Right renal pelvis (tissue), 4 donors: ENCODE measurements at places on chromosomes 5 and 9. TPM values are rescaled to one million over a fixed set of nuclear protein-coding genes. Genes with fewer than 3 reads are reported as not detected.

Gene CD72
- polyA plus RNA-seq, result 3.3 TPM

Gene TXNDC8
- not detected for polyA plus RNA-seq

Gene STK32A
- polyA plus RNA-seq, result 11.3 TPM

Gene GPR151
- polyA plus RNA-seq, result not detected

Gene CRHBP
- 27.4 TPM for polyA plus RNA-seq

Gene FBXL7
- 25.9 TPM for polyA plus RNA-seq

GRCh38 chr9:128145536-128145935, 3.7 kb upstream of the LCN2 start:
- no peak for DNase-seq

DNA sequence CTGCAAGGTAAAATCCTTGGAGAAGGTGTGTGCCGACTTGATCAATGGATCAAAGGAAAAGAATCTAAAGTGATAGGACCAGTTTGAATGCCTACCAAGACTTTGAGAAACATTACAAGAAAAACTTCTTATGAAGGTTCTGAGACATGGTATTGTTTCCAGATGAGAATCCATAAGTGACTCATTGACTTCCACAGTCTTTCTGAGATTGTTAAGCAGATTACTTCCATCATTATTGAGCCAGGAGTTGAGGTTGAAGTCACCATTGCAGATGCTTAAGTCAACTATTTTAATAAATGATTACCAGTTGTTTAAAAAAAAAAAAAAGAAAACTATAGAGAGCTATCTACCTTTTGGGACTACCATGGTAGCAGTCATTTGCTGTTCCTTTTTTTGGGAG, 7.0 kb downstream of the LNPEP start:
- DNase-seq, result no peak

- peak; percentile 43 for DNase-seq
These were observed 144.4 kb downstream of the NSG2 start for GRCh38 chr5:174189654-174190541.

- no peak for DNase-seq
These were observed 3.2 kb upstream of the SMIM32 start for GRCh38 chr5:136195971-136196820.

DNA sequence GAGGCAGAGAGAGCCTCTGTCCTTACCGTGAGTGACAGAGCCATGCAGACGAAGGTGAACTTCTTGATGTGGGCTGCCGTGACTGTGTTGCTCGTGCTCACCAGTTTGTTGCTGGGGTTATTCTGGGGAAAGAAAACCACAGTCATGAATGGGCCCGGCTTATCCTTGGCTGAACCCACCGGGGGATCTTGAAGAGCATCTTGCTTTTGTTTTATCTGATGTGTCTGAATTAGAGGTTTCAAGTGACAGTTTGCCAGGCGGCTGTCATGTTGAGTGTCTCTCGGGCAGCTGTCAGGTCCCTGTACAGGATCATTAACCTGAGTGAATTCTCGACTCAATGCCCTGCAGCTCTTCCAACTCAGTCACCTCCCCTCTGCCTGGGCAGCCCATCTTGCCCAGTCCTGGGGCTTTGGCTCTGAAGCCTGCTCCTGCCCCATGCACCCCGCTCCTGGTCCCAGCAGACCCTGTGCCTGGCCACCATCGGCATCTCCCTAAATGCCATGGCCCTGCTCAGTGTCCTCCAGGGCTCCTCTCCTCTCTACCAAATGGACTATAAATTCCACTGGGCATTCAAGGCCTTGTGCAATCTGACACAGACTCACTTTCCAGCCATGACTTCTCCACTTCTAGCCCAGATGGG, 77.4 kb downstream of the OTULIN start:
- DNase-seq, result no peak

GRCh38 chr5:96753017-96753397, 54.7 kb downstream of the ERAP1 start:
- no peak for DNase-seq

DNA sequence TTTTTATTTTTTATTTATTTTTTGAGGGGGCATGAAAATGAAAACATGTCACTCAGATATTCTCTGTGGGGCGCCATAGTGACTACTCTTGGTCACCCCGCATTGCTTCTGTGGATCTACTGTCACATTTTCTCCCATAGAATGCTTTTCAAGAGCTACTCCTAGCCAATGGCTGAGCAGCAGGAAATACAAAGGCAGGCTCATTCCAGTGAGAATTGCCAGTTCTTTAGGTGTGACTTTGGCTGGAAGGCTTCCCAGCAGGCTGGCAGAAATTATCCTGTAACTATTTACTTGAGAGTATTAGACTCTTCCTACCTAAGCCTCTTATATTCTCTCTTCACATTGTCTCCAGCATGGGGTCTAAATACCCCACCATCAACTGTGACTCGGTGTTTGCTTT, 21.0 kb upstream of the PTPRD start:
- DNase-seq, result no peak

DNA sequence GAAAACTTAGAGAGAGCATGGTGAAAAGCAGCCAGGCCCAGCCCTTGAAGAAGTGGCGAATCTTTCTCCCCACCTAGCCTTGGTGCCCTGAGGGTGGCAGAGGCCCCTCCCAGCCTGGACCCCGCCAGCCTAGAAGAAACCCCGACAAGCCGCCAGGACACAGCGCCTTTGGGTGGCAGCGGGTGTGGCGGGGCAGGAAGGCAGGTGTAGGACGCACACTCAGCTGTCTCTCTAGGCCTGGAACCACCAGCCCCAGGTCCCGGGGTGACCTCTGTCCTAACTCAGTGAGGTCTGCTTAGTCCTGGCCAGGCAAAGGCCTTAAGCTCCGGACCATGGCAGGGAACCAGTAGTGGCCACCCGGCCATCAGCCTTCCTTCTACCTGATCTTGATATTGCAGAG, 178.3 kb downstream of the BARX1 start:
- DNase-seq, result no peak

DNA sequence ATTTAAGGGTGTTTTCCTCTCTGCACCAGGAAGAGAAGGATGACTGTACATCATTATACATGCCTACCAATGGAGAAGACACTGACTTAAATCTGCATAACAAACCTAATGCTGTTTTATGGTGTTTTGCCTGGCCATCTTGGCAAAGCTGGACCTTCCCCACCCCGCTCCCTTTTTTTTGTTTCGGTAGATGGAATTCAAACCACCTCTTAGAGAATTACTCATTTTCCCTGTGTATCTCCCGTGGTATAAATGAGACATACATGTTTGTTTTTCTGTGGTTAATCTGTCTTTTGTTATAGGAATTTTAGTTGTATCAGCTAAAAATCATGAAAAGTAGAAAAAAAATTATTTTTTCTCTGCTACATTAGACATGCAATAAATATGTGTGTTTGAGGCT, 28.8 kb downstream of the IL12B start:
- no peak for DNase-seq
